ENCODE measurements at places on chromosomes 4 and X.
A peak's percentile ranks its signal among the peaks of the same experiment; 100 is the strongest.

DNA sequence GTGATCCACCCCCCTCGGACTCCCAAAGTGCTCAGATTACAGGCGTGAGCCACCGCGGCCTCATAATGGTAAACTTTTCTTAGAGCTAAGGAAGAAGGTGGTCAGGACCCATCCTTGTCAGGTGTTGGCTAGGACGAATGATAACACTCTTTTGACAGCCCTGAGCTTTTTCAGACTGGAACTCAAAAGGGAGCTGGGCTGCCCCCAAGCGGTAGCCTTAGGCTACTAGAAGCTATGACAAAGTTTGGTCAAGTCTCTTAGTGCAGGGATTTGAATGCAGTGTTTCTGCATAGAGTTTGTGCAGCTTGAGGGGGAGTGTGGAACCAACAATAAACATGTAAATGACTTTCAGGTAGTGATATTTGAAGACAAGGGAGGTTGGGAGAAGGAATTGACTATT, 11.8 kb upstream of the HSD17B10 start:
- DNase-seq = peak; percentile 15

GRCh38 chr4:122827879-122828601, 1.4 kb downstream of the FGF2 start:
- peak; percentile 55 for DNase-seq

DNA sequence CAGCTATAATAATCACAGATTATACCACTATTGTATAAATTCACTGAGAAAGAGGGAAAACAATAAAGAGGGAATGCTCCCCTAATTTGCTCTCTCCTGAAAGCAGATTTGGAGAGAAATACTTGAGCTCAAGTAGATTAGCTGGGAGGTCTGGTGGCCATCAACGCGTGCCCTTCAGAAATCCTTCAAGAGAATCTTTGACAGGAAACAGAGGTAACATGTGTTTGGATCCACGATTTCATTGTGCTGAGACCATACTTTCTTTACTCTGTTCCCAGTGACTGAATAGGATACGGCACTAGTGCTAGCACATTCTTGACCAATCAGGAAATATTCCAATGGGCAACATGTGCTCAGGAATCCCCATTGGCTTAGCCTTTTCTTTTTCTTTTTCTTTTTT, 1395.3 kb downstream of the RAPGEF2 start:
- DNase-seq = no peak

DNA sequence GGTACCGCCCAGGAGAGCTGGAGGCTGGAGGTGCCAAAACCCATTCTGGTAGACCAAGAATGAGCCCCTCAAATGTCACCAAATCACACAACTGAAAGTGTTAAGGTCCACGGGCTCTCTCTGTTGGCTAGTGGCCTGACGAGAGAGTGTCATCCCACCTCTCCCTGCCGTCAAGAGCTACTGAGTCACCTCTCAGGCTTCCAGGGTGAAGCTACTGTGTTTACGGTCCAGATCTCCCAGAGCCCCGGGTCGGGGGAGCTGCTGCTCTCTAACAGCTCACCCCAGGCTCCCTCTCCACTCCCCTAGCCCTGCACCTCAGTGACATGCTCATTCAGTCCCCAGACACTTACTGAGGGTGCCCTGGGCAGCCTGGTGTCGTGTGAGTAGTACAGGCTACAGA, 59.2 kb downstream of the ADGRG2 start:
- DNase-seq = no peak

GRCh38 chrX:72620550-72621145, 48.0 kb upstream of the HDAC8 start:
- DNase-seq = peak; percentile 88

GRCh38 chr4:182556580-182556979, 313.4 kb downstream of the TENM3 start:
- DNase-seq = no peak

DNA sequence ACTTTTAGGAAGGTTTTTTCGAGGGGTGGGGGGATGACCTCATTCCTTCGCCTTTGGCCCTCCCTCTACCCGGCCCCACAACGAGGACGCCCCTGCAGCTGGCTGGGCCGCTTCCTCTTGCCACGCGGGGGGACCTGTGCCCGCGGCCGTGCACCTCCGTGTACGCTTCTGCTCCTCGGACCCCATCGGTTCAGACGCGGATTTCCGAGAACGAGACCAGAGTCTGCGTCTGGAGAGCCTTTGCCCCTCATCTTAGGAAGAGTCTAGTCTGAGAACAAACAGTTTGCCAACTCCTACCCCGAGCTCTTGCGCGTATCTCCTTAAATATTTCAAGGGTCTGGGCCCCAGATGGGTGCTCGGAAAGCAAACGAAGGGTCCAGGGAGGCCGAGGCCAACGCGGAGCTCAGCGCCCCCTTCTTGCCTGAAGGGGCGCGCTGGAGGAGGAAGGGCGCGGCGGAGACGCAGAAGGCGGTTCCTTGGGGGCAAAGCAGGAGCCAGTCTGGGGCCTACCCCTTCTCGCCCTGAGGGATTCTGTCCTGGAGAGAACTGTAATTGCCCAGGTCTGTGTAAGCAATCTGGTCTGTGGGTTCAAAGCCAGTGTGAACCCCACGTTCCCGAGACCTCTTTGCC, 3.9 kb upstream of the SFRP2 start:
- DNase-seq = no peak

- DNase-seq = no peak
These were observed 38.4 kb downstream of the METAP1 start for GRCh38 chr4:99033956-99034355.

DNA sequence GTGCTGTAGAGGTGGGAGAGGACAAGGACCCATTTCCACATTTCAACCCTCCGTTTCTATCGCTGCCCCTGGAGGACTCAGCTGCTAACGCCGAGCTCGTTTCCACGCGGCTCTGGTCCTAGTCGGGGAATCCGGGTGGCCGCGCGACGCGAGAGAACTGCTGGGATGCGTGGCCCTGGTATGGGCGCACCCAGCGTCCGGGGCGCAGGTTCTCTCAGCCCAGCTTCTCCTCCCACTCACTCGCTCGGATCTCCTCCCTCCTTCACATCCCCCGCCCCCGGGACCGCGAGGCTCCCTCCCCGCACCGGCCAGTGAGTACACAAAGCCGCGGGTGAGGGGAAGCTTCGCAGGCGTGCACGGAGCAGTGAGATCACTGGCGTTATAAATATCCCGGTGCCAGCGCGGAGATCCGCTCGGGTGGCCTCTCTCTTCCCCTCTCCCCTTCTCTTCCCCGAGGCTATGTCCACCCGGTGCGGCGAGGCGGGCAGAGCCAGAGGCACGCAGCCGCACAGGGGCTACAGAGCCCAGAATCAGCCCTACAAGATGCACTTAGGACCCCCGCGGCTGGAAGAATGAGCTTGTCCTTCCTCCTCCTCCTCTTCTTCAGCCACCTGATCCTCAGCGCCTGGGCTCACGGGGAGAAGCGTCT, at the start of gene FGF5:
TSS of gene FGF5 (plus strand) at position 412 of the 649 bp plus-strand sequence. CDS start at position 573, 161 bp downstream.
- DNase-seq = peak; percentile 72

DNA sequence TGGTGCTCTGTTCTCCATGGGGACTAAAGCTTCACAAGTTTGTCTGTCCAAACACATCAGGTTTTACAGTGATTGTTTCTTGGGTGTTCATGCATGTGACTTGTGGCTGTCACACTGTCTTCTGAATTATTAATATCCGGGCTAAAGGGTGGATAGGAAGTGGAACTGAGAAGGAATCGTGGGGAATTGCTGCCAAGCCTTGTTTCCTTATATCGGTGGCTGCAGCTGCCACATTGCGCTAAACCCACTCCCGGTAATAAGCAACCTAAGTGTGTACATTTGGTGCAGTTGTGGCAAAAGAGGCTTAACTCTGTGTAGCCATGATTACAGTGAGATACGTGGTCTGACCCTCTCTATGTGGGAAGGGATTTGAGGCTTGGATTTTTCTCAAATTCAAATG, 30.7 kb downstream of the SEPTIN11 start:
- no peak for DNase-seq

DNA sequence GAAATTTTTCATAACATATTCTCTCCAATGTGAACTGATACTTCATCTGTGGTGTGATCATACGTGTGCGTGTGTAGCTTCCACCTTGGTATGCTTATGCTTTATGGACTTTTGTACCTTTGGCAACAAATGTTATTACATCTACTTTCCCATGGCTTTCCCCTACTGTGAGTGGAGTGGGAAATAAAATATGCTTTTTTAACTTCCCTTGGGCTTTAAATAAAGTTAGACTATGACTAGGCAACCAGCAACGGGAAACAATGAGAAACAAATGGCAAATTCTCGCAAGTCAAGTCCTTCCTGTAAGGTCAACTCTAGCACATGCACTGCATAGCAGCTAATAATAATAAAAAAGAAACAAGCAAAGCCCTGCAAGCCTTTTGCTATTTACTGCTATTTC, 205.0 kb upstream of the PDE5A start:
- DNase-seq = no peak

- DNase-seq = no peak
These were observed 5.4 kb downstream of the SLC25A6 start for GRCh38 chrX:1386338-1387127.

GRCh38 chr4:123784626-123785025, 388.0 kb downstream of the SPRY1 start:
- no peak for DNase-seq

- DNase-seq = peak; percentile 31
These were observed 249.4 kb downstream of the ADAMTS3 start for GRCh38 chr4:72319601-72320021.

DNA sequence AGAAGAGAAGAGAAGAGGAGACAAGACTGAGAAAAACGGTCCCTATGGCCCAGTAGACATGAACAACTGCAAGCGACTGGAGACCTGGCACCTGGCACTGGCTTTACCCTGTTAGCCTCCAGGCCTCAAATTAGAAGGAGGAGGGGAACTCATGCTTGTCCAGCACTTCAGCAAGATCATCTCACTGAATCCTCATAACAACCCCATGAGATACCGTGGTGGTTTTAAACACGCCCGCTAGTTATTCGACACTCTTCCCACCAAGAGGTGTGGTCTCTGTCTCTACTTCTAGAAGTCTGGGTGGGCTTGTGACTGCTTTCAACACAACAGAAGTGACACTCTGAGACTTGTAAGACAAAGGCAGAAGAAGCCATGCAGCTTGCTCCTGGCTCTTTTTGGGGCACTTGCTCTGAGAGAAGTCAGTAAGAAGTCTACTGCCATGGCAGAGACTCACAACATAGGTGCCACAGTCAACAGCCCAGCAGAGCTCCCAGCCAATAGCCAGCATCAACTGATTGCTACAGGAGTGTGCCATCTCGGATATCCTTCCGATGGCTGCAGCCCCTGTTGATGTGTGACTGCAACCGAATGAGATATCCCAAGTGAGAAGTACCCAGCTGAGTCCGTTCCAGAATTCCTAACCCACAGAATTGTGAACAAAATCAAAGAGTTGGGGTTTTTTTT, 34.0 kb upstream of the BCOR start:
- DNase-seq = no peak

GRCh38 chr4:39699687-39700409, 1.9 kb downstream of the UBE2K start:
- peak; percentile 21 for DNase-seq

DNA sequence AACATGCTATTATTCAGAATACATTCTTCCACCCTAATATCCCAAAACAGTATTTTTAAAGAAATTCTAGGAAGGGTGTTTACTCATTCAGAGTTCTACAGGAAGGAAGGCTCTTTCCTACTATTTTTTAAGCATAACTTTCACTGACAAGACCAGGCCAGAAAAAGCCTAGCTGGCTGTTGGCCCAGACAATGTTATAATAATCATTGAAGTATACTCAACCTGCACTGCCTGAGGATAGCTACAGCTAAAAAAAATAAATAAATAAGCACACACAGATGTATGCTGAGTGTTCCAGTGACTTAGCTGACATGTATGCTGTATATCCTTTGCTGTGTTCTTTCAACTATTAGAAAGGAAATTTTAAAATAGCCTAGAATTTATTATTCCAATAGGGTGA, 145.8 kb upstream of the SPRY1 start:
- DNase-seq = no peak

DNA sequence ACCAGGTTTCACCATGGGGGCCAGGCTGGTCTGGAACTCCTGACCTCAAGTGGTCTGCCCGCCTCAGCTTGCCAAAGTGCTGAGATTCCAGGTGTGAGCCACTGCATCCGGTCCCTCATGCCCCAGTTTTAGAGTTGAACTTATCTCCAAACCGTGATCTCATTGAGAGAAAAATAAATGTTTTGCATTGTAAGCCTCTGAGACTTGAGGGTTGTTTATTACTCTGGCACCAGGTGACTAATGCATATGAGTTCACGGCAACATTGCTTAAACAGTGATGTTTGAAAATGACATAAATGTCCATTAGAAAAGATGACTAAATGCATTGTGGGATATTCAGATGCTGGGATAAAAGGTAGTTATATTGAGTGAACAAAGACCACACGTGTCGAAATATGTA, 22.9 kb upstream of the FAT1 start:
- DNase-seq = peak; percentile 67

- no peak for DNase-seq
These were observed 145.3 kb downstream of the ATRX start for GRCh38 chrX:77640702-77641101.

DNA sequence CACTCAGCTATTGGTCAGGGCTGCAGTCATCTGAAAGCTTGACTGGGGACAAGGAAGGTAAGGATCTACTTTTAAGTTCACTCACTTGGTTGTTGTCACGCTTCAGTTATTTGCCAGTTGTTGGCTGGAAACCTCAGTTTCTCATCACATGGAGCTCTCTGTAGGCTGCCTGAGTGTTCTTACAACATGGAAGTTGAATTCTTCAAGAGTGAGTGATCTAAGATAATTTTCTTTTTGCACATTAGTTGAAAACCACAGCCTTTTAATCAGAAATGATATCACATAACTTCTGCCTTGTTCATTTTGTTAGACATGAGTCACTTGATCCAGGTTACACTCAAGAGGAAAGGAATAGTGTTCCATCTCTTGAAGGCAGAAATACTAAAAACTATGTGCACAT, 552.7 kb downstream of the RAPGEF2 start:
- peak; percentile 44 for DNase-seq

DNA sequence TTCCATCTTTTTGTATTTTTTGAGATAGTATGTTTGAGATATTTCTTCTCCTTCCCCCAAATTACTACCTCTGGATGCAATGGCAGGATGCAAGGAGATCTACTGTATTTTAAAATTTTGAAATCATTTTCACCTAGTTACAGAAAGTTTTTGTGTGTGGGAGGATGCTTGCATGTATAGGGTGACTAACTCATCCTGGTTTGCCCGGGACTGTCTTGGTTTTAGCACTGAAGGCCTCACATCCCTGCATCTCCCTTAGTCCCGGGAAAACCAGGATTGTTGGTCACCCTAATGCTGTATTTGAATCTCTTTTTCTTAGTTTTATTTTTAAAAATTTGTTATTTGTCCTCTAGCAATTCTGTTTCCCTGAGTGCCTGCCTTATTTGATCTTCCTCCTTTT, 12.1 kb downstream of the SUPT20HL2 start:
- no peak for DNase-seq

All from H4 (cell line).